ENCODE measurements at places on chromosomes 12 and 14.

DNA sequence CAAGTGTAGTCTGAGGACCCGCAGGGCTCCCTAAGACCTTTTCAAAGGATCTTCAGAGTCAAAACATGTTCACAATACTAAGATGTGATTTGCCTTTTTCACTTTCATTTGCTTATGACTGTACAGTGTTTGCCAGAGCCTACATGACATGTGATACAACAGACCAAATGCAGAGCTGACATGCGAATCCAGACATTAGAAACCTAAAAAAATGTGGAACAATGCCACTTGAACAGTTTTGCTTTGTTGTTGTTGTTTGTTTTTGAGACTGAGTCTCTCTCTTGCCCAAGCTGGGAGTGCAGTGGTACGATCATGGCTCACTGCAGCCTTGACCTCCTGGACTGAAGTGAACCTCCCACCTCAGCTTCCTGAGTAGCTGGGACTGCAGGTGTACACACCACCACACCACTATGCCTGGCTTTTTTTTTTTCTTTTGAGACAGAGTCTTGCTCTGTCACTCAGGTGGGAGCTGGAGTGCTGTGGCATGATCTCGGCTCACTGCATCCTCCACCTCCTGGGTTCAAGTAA lies 5.3 kb upstream of the RAB35 start:
- DNase-seq: no peak

DNA sequence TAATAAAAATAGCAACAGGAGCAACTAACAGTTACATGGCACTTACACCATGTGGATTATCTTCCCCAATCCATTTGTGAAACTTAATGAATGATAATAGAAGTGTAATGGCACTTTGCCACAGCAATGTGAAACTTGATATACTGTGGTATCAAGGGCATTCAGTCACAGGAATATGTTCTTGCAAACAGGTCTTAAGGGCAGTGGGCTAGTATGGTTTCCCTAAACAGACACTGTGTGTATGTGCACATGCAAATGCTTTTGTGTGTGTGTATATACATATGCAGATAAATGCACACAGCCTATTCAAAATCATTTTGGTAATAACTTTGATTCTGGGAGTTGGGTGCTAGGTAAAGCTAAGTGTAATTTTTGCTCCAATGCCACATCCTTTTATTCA lies 26.2 kb upstream of the ARHGAP5 start:
- no peak for DNase-seq

DNA sequence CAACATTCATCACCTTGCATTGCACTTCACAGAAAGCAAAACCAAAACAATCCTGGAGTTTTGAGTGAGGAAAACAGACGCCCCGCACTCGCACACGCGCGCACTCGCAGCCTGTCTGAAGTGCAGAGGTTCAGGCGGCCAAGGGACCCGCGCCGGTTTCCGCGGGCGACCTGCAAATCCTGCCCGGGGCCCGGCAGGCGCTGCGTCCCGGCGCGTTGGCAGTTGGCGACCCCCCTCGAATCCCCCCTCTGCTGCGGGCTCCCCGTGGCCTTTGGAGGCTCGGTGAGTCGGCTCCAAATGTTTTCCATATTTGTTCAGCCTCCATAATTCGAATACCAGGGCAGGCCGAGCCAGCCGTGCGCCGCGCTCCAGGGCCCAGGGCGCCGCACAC lies at the start of gene SSPN:
Gene SSPN (plus strand): TSS at position 324 of the 391 bp plus-strand sequence. CDS start 100 bp downstream, outside the sequence.
- DNase-seq: peak; percentile 64

DNA sequence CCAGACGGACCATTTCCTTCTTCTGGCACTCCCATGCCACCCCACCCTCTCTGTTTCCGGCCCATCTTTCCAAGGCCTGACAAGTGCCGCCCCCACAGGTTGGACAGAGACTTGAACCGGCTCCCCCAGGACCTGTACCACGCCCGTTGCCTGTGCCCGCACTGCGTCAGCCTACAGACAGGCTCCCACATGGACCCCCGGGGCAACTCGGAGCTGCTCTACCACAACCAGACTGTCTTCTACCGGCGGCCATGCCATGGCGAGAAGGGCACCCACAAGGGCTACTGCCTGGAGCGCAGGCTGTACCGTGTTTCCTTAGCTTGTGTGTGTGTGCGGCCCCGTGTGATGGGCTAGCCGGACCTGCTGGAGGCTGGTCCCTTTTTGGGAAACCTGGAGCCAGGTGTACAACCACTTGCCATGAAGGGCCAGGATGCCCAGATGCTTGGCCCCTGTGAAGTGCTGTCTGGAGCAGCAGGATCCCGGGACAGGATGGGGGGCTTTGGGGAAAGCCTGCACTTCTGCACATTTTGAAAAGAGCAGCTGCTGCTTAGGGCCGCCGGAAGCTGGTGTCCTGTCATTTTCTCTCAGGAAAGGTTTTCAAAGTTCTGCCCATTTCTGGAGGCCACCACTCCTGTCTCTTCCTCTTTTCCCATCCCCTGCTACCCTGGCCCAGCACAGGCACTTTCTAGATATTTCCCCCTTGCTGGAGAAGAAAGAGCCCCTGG lies 1.2 kb upstream of the CMTM5 start:
- DNase-seq: no peak

DNA sequence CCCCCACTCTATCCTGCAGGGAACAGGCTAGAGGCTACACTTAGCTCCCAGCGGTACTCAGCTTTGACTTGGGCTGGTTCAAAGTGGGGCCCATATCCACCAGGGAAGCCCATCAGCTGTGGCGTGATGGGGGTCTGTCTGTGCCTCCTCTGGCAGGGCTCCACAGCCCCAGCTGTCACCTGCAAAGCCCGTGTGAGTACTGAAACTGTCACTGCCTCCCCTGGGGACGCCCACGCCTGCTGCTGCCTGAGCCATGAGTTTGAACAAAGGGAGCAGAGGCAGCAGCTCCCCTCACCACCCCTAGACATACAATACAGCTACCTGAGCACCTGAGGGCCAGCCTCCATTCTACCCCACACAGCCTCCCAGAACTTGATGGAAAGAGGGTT lies 5.0 kb downstream of the REM2 start:
- no peak for DNase-seq

DNA sequence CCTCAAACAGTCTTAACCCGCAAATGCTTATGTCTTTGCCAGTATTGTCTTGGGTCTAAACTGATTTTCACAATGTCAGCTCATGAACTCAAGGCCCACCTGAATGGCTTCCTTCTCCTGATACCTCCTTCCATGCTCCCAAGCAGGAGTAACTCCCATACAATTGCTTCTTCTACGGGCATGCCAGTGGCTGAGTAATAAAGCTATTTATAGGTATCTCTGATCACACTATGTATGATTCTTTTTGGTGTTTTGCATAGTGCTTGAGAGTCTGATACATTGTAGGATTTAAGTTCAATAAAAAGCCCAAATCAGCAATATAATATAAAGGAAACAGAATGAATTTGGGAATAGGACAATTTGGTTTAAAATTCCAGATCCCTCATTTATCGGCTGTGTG lies 235.0 kb upstream of the DCN start:
- DNase-seq: no peak

DNA sequence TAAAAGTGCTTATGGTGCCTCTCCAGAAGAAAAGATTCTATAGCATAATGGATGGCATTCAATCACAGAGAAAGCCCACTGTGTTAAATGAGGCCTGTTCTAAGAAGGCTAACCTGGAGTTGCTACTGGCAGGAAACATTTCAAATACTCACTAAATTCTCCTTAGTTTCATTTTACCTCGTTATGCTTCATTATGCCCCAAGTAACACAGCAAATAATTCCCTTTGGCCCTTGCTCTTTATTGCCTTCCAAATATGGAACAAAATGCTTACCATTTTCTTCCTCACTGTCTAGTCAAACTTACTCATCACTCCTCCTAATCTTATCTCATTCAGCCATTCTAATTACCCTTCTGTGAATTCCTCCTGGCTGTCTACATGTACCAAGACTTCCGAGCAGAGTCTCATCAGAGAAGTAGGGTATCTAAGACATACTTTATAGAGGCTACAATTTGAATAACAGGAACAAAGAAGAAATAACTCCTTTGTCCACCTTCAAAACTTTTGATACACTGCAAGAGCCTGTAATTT lies 292.1 kb upstream of the CLEC14A start:
- DNase-seq: no peak

DNA sequence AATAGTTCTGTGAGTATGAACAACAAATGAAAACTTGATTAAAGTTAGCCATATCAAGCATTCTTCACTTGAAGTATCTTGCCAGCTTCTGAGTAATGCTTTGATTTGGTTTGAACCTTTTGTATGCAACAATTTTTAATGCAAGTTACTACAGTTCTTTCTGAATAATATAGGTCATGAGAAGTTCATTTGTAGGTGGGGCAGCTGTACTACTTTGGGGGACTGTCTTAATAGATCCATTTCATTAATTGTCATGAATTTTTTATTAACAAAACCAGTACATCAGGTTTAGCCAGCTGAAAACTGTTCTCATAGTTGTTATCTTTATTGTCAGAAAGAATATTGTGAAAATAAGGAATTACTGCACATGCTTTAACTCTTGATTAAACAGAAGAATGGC lies 142.7 kb downstream of the FOXA1 start:
- no peak for DNase-seq
